ENCODE measurements at places on chromosomes 12 and 14.

DNA sequence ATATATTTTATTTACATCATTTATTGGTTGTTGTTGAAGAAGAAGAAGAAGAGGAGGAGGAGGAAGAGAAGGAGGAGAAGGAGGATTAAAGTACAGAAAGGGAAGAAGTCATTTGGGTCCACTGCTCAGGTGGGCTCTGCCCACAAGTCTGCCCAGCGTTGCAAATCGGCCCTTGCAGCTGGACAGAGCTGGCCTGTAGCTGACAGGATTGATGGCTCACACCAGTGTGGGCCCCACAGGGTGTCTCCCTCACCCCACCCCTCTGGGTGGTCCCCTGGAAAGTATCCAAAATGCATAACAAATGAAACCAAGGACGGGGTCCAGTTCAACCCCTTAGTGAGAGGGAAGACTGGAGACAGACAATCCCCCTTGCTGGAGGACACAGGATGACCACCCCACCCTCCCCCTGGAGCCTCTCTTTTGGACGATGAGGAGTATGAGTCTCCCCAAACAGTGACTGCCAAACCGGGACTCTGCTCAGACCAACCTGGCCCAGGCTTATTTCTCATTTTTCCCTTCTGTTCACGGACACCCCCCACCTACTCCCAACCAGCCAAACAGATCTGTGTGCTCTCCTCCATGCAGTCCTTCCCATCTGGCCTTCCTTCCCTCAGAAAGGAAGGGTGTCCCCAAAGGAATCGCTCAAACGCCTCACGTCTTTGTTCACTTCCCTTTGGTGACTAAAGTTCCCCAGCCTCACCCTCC is 17.7 kb downstream of the DPF3 start:
- no peak for DNase-seq

GRCh38 chr14:96095581-96096476 is 56.7 kb downstream of the C14orf132 start:
- no peak for DNase-seq

- no peak for DNase-seq
Measured at GRCh38 chr12:65560286-65560685, 264.0 kb upstream of the HMGA2 start.

DNA sequence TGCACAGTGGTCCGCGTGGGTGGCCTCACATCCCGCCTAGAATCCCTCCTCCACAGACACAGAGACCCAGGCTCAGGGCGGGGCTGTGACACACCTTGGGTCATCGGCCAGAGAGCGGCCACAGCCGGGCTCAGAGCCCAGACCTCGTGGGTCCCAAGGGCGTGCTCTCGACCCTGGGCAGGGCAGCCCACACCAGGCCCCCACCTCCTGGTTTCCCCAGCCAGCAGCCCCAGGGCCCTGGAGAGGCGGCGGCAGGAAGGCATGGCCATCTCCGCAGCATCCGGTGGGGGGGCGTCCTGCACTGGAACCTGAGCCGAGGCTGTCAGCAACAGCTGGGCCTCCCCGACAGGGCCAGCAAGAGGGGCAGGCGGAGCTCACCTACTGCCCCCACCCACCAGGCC is 15.2 kb downstream of the JAG2 start:
- no peak for DNase-seq

DNA sequence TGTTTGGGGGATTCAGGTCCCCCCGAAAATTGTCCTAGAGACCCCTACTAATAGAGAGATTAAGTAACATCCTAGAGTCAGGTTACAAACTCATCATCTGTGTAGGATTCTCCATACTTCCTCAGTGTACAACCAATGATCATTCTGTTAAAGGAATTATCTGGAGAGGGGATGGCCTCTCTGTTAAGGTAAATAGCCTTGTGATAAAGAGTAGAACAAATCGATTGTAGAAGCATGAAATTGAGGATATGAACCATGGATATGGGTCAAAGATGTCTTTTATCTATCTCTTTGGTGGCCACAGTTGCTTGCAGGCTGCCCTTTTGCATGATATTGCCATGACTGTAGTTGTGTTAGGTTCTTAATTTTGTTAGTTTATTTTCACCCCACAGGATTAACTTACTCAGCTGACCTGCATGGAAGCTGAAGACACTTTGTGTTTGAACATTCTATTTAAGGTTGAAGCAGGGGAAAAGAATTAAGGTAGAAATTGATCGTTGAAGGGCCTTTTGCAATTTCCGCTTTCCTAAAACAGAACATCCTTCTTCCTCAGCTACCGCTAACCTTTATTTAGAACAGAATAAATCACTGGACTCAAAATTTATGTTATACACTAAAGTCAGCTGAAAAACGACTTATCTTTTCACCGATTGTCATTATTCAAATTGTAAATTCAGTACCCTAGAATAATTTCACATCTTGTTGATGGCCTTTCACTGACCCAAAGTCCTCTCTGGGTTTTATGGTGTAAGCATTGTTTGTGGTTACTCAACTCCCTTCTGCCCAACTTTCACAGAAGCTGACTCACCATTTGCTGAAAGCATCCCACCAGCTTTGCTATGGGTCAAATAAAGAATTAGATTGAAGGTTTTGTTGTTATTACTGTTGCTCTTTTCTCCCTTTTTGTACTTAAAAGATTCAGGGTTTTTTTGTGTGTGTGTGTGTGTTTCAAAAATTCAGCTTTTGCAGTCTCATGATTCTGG is 52.3 kb downstream of the IRAK3 start:
- DNase-seq, result no peak

GRCh38 chr12:129830796-129831195 is 73.0 kb downstream of the TMEM132D start:
- no peak for DNase-seq

GRCh38 chr12:110844551-110845338 is 2.0 kb upstream of the CCDC63 start:
- DNase-seq, result no peak

GRCh38 chr14:56953884-56954283 is 143.6 kb upstream of the OTX2 start:
- no peak for DNase-seq

GRCh38 chr14:32824195-32824594 is 114.5 kb upstream of the NPAS3 start:
- no peak for DNase-seq

- peak; percentile 34 for DNase-seq
Measured at GRCh38 chr12:121295746-121296617, 527 bp downstream of the CAMKK2 start.

- DNase-seq, result no peak
Measured at GRCh38 chr12:48764521-48764920, 24.4 kb downstream of the ADCY6 start.

DNA sequence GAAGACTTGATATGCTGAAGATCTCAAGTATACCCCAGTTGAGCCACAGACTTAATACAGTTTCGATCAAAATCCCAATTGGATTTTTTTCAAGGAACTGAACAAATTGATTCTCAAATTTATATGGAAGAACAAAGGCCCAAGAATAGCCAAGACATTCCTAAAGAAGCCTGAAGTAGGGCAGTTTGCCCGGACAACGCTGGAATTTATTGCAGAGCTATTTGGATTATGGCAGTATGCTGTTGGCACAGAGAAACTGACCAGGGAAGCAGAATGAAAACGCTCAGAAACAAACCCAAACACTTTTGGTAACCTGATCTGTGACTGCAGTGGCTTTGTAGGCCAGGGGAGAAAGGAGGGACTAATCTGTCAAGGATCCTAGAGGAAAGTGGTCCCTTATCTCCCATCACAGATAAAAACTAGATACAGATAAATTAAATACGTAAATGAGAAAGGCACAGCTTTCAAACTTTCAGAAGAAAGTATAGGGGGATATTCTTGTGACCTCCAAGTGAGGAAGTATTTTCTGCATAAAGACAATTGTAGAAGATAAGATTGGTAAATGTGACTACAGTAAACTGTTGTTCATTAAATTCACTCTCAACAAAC is 35.9 kb upstream of the GSC start:
- no peak for DNase-seq

GRCh38 chr12:24854908-24855307 is 94.0 kb downstream of the BCAT1 start:
- DNase-seq, result no peak

DNA sequence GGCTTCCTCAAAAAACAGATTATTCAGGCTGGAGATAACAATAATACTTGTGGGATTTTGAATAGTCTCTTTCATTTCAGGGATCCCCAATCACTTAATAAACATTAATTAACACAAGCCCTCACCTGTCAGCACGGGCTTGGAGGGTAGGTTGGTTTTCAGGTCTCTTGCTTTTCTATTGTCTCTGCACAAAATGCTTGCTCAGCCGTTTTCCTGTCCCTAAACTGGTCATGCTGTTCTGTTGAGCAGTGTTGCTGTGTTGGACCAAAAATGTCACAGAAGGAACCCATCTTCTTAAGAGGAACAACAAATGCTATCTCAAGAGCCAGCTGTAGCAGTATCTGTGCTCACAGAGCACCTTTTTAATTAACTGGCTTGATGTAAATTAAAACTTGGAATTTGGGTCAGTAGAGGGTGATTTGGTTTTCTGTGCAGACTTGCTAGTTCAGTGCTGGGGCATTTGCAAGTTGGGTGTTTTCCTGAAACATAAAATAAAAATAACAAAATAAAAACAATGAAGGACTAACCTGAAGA is 231.8 kb upstream of the CRY1 start:
- DNase-seq, result no peak

GRCh38 chr12:108564724-108565123 is 2.3 kb downstream of the ISCU start:
- DNase-seq, result no peak

- no peak for DNase-seq
Measured at GRCh38 chr12:92673756-92674155, 29.0 kb upstream of the PLEKHG7 start.

GRCh38 chr14:76250302-76250701 is 98.6 kb downstream of the GPATCH2L start:
- no peak for DNase-seq

DNA sequence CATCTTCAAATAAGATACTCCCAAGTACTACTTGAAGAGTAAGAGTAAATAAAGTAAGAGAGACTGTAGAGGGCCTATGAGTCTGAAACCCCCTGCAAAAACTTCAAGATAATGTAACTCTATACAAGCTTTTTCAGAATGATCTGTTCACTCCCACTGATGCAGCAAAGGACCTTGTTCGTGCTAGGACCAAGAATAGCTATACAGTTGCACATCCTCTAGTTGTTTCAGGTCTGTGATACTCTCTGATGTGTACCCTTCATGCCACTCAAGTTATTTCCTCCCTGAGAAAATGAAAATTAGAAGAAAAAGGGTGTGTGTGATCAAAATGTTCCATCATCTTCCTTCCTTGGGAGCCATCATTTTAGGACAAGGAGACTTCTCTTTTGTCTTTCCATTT is 204.4 kb downstream of the ALX1 start:
- no peak for DNase-seq

DNA sequence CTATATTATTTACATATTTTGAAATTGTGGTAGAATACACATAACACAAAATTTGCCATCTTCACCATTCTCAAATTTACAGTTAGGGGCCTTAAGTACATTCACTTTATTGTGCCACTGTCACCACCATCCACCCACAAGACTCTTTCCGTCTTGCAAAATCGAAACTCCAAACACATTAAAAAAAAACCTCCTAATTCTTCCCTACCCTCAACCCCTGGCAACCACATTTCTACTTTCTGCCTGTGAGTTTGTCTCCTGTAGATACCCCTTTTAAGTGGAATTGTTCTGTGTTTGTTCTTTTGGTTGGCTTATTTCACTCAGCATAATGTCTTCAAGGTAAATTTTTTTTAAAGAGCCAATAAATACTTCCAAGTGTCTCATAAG is 31.6 kb upstream of the AMIGO2 start:
- no peak for DNase-seq

GRCh38 chr14:103727313-103727980 is 11.8 kb downstream of the ZFYVE21 start:
- DNase-seq, result no peak

- DNase-seq, result no peak
Measured at GRCh38 chr12:78086553-78087362, 256.1 kb downstream of the NAV3 start.

- DNase-seq, result no peak
Measured at GRCh38 chr12:78403136-78403535, 461.4 kb upstream of the SYT1 start.

GRCh38 chr12:98515287-98516110 is at the start of gene TMPO:
TSS of gene TMPO (plus strand) at chr12:98515590. CDS start at chr12:98515868, 278 bp downstream.
- peak; percentile 98 for DNase-seq

DNA sequence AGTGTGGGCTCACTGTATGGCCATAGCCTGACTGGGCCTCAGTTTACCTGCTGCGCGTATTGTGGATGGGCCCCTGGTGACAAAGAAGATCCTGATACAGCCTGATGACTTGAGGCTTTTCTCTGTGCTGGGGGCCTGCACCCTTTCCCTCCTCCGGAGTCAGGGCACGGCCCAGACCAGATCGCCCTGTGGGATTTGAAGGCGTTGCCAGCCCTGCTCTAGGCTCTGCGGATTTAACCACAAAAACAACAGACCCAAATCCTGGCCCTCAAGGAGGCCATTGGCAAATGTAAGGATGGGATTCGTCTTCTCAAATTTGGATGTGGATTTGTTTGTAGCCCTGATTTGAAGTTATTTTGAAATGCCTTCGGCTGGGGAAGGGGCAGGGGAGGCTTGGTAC is 195.8 kb downstream of the TSPAN9 start:
- DNase-seq, result no peak

DNA sequence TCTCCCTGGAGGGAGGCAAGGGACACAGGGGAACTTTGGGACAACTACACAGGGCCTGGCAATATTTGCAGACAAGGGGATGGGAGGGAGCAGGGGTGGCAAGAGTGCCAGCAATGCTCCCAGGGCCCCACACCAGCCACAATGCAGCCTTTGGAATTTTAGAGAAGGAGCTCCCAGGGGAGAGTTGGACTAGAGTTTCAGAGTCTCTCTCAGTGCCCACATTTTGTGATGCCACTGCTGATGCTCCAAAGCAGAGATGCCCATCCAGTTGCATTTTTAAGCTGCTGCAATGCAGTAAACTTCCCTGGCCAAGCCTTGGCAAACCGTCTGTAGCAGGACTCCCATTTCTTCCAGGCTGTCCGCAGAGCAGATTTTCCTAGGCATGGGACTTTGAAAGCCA is 98.9 kb downstream of the ZFP36L1 start:
- DNase-seq, result no peak

GRCh38 chr14:62162998-62163589 is 400.9 kb downstream of the SNAPC1 start:
- peak; percentile 80 for DNase-seq

- DNase-seq, result no peak
Measured at GRCh38 chr12:29425722-29426121, 44.8 kb upstream of the ERGIC2 start.

- no peak for DNase-seq
Measured at GRCh38 chr14:92960706-92961566, 38.0 kb downstream of the CHGA start.

- DNase-seq, result no peak
Measured at GRCh38 chr12:130436741-130437501, 99.2 kb downstream of the PIWIL1 start.
